ENCODE measurements at places on chromosomes 1 and 21.

- DNase-seq = no peak
Observed at GRCh38 chr1:59333626-59334277, 36.9 kb downstream of the FGGY start.

DNA sequence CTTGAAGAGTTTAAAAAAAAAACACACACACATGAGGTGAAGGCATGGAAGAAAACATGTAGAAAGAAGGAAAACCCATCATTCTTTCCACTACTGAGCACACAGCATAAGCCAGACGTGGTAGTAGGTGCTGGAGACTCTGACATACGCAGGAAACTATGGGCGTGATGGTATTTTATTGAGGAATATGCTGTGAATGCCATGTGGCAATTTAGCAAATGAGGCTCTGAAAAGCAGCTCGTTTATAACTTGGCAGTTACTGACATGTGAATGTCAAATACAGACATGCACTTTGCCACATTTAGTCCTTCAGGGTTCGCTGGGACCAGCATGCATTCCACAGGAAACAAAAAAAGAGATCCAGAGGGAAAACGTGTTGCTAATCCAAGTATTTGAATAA is 74.3 kb upstream of the IFNAR2 start:
- DNase-seq = no peak

DNA sequence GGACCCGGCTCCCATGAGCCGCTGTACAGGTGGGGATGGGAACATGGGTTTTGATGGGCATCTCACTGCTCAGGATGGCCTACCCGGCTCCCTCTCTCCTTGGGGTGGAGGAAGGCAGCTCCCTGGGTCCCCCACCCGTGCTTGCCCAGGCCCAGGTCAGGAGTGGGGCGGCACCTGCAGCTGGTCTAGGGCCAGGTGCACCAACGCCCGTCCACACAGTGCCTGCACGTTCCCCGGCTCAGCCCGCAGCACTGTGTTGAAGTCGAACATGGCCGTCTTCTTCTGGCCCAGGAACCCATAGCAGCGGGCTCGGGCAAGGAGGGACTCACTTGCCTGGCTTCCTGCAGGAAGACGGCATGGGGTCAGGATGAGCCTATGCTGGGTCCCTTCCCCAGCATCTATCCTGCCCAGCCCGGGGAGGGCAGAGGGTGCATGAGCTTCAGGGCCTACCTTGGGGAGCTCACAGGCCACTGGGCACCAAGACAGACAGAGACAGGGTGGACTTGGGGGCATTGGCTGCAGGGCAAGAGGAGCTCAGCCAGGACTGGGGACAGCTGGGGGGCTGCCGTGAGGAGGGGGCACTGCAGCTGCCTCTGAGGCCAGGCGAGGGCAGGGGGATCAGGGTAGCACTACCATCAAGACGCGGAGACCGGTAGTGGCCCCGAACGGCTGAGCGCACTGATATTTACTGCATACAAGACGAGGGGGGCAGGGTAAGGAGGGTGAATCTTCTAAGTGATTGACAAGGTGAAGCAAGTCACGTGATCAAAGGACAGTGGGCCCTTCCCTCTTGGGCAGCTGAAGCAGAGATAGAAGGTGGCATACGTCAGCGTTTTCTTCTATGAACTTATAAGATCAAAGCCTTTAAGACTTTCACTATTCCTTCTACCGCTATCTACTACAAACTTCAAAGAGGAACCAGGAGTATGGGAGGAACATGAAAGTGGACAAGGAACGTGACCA is 17.8 kb downstream of the TTC34 start:
- DNase-seq = no peak

DNA sequence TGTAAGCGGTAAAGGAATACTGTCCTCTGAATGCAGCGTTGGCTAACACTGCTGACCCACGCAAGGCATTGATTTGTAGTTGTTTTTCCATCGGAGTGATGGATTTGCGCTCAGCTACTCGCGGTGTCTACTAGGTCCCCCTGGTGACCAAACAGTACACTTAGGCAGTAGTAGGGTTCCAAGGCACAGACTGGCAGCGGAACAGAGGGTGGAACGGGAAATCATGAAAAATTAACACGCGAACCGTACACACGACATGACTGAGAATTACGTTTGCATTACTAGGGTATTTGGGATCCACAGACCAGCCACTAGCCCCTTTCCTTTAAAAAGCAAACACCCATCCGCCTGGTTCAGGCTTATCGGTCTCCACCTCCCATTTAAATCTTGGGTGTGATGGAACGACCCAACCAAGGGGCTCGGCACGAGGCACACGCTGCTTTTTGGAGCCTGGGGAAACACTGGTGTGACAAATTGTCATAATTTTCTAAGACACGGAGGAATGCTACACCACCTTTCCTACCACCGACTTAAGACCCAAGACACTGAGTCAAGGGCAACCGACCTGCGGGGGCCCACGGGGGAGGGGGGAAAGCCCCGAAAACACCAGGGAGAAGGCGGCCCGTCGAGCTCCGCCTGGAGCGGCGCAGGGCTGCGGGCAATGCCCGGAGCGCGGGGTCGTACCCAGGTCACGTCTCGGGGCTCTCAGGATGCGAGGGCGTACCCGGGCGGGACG is 699 bp downstream of the DIPK1A start:
- peak; percentile 29 for DNase-seq

DNA sequence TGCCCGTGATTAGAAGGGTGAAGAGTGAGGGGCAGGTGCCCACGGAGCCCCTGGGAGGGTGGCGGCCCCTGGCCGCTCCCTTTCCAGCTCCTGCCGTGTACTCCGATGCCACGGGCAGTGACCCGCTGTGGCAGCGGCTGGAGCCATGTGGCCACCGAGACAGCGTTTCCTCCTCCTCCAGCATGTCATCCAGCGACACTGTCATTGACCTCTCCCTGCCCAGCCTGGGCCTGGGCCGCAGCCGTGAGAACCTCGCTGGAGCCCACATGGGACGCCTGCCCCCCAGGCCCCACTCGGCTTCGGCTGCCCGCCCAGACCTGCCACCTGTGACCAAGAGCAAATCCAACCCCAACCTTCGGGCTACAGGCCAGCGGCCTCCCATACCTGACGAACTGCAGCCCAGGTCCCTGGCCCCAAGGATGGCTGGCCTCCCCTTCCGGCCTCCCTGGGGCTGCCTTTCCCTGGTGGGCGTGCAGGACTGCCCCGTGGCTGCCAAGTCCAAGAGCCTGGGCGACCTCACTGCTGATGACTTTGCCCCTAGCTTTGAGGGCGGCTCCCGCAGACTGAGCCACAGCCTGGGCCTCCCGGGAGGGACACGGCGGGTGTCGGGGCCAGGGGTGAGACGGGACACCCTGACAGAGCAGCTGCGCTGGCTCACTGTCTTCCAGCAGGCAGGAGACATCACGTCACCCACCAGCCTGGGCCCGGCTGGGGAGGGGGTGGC is 22.0 kb downstream of the PANK4 start:
- no peak for DNase-seq

DNA sequence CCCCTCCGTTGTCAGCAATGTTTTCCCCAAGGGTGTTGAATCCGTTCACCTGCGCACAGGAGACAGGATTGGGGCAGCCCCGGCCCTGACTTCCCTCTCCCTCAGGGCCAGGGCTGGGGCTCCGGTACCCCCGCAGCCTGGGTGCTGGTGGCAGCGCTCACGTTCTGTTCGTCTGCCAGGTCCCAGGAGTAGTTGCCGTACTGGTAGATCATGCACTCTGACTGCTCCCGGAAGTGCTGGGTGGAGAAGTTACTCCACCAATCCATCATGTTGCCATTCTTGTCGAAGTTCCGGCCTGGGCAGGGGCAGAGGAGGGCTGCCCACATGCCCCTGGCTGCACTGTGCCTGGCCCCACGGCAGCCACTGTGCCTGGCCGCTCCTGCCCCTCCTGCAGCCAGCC is 6.1 kb downstream of the PRXL2B start:
- no peak for DNase-seq

- no peak for DNase-seq
Observed at GRCh38 chr21:26127918-26128317, 42.7 kb downstream of the APP start.

GRCh38 chr1:63621075-63621474 is 27.9 kb downstream of the PGM1 start:
- no peak for DNase-seq

DNA sequence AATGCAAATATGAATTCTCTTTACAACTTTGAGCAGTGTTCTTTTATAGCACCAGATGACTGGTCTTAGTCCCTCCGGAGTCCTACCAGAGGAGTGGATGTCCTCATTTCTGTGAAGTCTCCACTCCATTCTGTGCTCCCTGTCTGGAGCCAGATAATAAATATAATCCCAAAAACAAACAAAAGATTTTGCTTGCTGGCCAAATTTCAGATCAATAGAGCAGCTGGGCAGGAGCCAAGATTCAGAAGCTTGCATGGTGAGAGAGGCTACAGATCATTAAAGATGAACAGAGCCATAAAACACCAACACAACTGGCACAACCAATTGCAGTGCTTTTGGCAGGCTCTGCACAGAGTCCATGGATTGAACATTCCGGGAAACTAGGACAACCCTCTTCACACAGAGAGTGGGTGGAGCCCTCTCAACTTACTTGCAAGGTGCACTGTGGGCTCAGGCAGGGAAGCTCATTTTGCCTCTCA is 231.5 kb upstream of the SNX7 start:
- DNase-seq = no peak

DNA sequence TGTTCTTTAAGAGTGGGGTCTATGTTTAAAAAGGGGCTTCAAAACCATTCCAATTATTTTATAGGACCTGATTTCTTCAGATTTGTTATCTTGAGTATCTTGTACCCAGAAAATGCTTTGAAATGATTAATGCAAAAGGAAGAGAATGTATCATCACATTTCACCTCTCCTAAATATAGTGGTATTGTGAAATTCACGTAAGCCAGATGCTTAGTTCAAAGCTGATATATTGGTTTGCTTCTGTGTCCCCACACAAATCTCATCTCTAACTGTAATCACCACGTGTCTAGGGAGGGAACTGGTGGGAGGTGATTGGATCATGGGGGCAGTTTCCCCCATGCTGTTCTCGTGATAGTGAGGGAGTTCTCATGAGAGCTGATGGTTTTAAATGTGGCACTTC is 8.5 kb downstream of the SOAT1 start:
- DNase-seq = no peak

DNA sequence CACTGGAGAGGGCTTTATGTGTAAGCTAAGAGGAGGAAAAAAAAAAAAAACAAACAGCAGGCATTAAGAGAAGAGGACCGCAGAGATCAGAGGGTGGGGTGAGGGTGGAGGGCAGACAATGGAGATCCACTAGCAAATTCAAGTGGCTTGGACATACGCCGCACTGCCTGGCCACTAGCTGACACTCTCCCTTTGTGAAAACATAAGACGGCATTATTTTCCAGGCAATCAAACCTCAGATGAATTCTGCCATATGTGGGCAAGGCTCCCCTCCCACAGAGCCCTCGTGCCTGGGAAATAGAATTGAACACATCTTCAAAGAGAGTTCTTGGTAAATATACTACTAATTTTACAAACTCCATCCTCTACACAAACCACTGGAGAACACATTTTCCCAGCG is 53.6 kb downstream of the ERG start:
- no peak for DNase-seq

DNA sequence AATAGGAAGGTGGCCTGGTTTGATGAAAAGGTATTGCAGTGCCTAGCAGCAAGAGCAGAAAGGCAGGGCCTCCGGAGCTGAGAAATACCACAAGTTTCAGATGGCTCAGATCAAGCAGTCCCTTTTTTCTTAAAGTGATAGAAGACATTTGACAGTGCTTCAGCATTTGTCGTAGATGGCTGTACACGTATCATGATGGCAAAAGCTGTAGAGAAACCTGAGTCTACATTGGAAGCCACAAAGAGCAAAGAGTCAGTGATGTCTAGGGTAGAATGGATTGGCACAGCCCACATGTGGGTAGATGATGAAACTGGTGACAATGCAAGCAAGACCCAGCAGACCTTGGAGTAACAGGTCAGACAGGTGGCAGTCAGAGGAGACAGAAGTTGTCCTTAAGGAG is 101.3 kb upstream of the ARTN start:
- DNase-seq = no peak

GRCh38 chr1:93081716-93082115 is 2.6 kb downstream of the MTF2 start:
- DNase-seq = no peak

DNA sequence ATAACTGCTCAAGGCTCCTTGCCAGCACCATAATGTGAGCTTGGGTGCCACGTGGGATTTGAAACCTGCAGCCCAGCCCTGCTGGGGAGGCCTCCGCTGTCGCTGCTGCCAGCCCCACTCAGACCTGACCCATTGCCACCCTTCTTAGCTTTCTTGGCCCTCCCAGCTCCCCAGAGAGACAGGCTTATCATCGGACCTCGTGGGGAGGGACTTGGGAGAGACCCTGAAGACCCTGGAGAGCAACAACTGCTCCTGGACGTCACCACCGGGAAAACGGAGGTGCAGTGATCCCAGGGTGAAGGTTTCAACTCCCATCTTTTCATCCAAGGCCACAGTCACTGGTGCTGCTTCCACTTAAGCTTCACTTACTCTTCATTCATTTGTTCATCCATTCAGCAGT is 596.1 kb downstream of the PTPRU start:
- no peak for DNase-seq

- no peak for DNase-seq
Observed at GRCh38 chr1:177558372-177558771, 387.6 kb downstream of the BRINP2 start.

GRCh38 chr1:175976865-175977642 is 230.0 kb downstream of the COP1 start:
- no peak for DNase-seq

DNA sequence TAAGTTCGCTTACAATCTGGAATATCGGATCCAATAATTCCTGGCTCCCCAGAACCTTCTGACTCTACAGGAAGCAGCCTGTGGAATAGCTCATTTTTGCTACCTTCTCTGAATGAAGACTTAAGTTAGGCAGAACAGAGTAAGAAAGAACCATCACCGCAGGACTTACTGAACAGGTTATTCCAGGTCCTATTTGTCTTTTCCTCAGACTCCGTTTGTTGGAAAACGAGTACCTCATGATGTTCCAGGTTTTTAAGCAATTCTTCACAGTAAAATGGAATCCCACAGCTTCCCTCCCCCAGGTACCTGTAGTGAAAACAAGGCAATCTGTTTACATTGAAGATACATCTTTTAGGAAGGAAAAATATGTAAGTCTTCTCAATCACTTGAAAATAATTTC is 59.8 kb downstream of the ADCY10 start:
- DNase-seq = no peak

DNA sequence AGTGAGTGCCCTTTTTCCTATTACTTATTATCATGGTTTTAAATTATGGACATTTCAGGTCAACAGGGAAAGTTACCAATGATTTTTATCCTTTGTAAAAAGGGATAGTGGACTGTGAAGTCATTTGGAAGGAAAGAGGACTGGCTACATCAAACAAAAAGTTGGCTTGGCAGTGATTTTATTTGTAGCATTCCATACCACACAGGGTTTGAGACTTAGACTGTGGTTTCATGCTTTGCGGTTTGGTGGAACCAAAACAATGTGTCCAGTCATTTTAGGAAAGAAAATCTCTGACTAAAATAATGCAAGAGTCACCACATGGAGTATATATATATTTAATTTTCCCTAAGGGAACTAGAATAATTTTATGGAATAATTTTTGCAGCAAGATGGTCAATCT is 239.5 kb downstream of the HMCN1 start:
- DNase-seq = no peak

GRCh38 chr1:78716186-78716585 is 66.6 kb downstream of the IFI44 start:
- DNase-seq = no peak

GRCh38 chr21:27021801-27022200 is 54.9 kb upstream of the ADAMTS5 start:
- DNase-seq = no peak

GRCh38 chr21:46639489-46640386 is 4.3 kb downstream of the PRMT2 start:
- DNase-seq = no peak

- DNase-seq = no peak
Observed at GRCh38 chr1:212147581-212148033, 112.1 kb downstream of the DTL start.

- DNase-seq = peak; percentile 76
Observed at GRCh38 chr1:150560576-150561253, 11.5 kb downstream of the ADAMTSL4 start.
